ENCODE measurements at places on chromosomes 4 and X.

- DNase-seq = no peak
Observed at GRCh38 chr4:22593933-22594332, 78.1 kb upstream of the ADGRA3 start.

DNA sequence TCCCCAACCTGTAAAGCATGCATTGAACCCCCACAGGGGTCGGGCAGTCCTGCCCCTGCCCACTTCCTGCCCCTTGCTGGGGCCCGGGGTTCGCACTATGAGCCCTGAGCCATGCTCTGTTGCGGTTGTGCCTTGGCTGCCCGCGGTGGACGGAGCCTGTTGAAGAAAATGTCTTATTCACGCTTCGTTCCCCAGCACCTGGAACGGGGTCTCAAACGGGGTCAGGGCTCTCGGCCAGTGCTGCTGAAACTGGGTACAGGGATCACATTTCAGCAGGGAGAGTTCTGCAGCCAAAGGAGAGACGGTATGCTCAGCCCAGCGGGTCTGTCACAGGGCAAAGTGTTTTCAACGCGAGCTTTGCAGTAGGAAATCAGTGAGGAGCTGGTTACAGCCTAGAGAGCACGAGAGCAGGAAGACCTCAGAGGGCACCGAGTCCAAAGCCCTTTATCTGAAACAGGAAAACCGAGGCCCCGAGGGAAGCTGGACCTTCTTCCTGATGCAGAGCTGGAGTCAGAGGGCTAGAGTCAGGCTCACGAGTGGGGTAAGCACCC is 46.3 kb upstream of the AFAP1 start:
- no peak for DNase-seq

DNA sequence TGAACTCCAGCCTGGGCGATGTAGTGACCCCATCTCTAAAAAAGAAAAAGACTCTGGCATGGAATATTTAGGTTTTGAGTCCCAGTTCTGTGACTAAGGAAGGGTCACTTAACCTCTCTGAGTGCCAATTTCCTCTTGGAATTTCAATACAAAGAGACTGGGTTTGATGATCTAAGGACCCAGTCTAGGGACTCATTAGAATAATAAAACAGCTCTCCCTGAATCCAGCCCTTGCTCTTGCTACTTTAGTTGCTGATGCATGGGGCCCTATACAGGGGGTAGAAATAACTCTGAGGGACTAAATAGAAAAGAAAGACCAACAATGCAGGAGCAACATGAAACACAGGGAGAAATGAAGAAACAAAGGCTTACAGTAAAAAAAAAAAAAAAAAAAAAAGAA is 12.6 kb downstream of the C4orf54 start:
- DNase-seq = no peak

DNA sequence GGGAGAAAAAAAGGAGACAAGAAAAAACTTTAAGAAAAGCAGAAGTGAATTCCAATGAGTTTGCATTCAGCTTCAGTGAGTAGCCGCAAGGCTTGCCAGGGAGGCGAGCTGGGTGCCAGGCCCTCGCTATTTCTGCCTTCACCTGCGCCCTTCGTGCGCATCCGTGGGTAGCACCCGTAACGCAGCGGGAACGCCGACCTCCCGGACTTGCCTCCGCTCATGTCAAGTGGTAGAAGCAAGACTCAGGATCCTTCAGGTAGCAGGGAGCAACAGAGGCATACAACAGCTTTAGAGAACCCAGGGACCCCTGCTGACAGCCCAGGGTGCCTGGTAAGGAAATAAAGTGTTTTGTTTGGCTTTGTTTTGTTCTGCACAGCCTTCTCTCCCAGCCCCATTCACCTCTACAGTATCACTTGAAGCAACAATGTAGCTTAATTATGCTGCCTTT is 140.0 kb upstream of the BCOR start:
- DNase-seq = no peak

GRCh38 chrX:104918122-104918521 is 302.4 kb downstream of the TEX13A start:
- no peak for DNase-seq

GRCh38 chr4:182380771-182381181 is 137.6 kb downstream of the TENM3 start:
- no peak for DNase-seq

DNA sequence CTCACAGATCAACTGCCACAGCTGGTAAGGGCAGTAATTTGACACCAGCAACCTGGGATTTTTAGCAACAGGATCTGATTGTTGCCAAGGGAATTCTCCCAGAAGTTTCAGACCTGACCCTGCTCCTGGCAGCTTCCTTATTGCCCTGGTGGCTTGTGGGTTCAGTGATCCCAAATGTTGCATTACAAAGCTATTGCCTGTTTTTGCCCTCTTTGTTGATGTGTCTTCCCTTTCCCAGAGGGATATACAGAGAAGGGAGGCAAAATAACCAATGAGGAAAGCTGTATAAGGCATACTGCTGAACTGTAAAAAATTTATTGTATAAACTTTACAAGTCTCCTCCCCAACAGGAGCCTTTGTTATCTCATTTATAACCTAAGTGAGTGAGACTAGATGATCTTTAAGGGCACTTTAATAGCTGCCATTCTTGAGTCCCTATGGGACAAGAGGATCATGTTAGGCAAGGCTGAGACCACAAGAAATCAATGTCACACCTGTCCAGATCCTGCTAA is 22.2 kb downstream of the VSIG4 start:
- DNase-seq = no peak

DNA sequence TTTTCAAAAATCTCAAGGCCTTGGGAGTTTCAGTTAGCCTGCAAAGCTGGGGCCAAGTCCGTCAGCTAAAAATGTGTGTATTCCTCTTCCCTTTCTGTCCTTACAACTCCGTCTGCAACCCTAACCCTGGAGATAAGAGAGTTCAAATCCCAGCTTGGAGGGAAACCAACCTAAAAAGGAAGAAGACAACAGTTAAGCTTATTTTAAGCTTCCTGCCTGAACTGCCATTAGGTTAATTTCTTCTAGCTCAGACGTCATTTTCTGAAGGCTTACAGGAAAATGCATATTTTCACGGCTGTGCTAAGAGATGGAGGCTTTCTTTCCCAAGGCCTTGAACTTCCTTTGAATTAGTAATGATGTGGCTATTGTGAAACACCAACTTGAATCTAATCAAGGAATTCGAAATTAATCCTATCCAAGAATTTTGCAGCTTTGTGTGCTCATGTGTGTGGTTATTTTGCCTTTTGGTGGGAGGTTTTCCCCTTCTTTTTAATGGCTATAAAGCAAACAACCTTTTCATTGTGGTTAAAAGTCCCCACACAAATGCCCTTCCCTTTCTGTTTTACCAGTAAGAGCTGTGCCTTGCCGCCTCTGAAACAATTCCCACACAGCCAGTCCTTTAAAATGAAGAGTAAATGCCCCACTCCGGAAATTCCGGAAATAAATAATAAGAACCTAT is 103.5 kb downstream of the IRF2 start:
- DNase-seq = no peak

DNA sequence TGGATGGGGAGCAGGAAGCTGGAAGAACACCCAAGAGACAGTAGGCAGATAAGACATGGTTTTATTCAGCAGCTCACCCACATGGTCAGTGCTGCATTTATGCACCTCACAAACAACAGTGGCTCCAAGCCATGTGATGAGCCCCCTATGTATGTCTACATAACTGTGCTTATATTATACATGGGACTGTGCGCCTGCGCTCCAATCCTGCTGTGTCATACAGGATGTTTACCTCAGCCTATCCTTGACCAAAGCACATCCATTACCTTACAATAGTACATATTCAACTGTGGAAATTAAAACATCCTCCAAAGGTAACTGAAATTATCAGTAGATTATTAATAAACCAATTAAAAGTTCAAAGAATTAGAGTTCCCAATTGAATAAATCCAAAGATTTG is 44.1 kb upstream of the SGMS2 start:
- DNase-seq = no peak

DNA sequence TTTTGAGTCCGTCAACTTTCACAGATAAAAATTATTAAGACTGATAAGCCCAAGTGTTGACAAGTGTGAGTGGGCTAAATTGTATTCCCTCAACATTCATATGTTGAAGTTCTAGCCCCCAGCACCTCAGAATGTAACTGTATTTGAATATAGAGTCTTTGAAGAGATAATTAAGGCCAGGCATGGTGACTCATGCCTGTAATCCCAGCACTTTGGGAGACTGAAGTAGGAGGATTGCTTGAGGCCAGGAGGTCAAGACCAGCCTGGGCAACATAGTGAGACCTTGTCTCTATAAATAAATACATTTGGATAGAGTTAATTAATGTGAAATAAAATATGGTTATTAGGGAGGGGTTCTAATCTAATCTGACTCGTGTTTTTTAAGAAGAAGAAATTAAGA is 29.7 kb upstream of the SLC25A4 start:
- no peak for DNase-seq

DNA sequence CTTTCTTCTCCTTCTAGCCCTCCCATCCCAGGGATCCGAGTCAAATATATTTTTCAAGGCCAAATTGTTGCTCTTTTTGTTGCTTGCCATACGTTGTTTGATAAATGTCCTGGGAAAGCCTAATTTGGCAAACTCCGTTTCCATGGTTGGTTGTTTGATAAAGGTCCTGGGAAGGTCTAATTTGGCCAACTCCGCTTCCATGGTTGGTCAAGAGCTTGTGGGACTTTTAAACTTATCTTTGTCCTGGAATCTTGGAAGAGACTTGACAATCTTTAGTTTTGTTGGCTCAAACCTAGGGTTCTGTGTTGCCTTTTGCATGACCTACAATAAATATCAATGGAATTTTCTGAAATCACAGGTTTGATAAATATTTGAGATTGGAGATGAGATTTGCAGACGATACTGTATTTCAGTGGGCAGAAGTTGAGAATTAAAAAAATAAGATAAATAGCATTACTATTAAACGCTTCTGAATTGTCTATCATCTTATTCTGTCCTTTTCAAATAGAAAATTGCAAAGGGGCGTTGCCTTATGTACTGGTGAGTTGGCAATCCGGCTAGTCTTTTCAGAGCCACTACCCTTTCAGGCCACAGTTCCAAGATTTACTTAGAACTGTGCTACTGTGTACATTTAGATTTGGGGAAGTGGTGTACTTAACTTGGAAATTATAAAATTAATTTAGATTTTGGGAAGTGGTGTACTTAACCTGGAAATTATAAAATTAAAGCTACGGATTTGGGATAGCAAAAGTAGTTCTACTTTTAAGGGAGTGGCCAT is 804 bp downstream of the OSTC start:
- DNase-seq = no peak

DNA sequence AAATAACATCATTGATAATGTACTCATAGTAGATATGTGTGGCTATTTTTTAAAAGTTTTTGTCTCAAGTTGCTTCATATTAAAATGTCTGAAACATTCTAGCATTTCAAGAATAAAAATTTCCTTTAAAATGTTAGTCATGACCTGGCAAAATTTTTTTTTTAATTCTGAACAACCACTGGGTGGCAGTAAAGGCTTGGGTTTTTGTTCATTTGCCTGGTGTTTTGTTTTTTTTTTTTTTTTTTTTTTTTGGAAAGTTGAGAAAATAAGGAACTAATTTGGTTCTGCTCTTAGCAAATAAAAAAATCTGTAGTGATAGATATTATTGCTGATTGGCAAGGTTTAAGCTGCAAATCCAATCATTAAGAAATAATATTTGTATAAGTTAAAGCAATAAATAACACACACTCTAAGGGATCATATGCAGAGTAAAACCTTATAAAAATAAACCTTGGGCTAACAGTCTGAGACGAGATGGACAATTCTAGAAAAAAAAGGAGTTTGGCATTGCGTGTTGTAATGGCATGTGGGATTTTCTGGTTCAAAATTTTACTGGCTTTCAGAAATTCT is 81.4 kb downstream of the CEP44 start:
- DNase-seq = no peak

DNA sequence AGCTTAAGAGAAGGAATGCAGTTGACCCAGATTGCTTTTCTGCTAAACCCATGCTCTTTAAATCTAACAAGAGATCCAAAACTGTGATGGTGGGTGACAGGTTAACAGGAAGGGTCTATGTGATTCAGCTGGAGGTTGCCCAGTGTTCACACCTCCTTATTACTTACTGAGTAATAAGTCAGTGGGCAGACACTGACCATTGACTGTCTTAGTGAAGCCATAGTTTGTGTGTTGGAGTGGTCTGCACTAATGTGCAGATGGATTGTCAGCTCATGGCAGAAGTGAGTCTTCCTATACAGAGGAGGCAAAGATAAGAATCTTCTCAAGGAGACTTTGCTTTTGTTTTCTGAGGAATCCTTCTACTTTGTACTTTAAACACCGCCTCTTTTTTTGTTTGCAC is 15.2 kb upstream of the RUFY3 start:
- no peak for DNase-seq

- DNase-seq = no peak
Observed at GRCh38 chrX:46577221-46578005, 3.8 kb downstream of the CHST7 start.

All from left ventricle myocardium inferior (tissue), 1 donor.